ENCODE measurements at places on chromosomes 5 and 9.

DNA sequence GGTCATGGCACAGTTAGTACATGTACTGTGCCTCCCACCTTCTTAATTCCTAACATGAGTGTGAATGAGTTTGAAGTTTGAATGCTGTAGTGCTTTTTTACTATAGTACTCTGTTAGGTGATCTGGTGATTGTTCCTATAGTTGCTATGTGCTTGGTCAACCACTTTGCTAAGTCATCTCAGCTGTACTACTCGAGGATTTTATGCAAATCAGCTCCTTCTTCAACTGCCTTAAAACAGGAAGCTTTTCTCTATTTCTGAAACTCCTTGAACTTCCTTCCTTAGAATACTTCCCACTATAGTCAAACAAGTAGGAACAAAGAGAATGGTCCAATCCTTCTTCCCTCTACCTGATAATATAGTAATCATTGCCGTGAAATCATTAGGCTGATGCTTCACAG is 219.6 kb downstream of the CTNND2 start:
- no peak for DNase-seq

GRCh38 chr9:69943148-69943806 is 100.4 kb upstream of the MAMDC2 start:
- no peak for DNase-seq

DNA sequence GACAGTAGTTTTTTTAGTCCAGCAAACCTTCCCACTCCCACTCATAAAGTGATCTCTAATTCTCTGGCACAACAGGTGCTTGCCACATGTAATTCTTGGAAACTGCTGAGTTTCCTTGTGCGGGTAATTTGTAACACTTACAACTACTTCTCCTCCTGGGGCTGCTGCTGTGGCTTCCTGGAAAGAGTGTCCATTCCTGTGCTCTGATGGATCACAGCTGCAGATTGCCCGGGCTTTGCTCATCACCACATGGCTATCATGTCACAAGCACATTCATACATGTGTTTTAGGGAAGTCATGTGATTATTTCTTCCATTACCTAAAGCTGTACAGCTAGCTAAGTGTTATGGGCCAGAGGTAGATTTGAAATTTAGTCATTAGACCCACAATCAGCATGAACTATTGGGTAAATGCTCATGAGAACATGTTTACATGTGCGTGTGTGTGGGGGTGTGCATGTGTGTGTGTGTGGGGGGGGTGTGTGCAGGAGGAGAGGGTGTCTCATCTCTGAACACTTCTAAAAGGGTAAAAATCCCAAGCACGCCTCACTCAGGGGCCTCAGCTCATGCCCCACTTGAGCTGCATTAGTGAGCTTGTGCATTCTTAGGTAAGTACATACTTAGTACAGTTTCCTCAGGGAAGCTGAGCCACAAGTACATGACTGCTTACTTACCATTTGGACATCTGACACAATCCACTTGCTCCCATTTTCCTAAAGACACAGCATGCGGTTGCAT is 118.1 kb upstream of the CCDC112 start:
- no peak for DNase-seq

- DNase-seq: no peak
Observed at GRCh38 chr9:75993434-75993833, 103.0 kb downstream of the PCSK5 start.

- DNase-seq: no peak
Observed at GRCh38 chr9:17130725-17131124, 4.1 kb upstream of the CNTLN start.

DNA sequence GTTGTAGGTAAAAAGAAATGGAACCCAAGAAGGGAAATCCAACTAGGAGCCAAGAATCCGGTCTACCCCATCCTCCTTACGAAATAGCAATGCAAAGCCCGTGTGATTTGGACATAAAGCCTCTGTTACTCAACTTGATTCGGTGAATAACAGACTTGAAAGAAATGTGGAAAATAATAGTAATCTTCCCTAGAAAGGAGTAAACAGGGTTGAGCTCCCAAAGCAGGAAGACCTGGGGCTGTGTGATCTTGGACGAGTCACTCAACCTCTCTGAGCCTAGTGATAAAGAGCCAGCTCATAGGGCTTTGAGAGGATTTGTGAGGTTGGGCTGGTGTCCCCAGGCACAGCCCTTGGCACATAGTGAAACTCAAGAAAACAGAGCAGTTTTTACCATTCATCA is 42.7 kb upstream of the IL17B start:
- no peak for DNase-seq

GRCh38 chr5:68435611-68436010 is 220.1 kb downstream of the PIK3R1 start:
- DNase-seq: no peak

DNA sequence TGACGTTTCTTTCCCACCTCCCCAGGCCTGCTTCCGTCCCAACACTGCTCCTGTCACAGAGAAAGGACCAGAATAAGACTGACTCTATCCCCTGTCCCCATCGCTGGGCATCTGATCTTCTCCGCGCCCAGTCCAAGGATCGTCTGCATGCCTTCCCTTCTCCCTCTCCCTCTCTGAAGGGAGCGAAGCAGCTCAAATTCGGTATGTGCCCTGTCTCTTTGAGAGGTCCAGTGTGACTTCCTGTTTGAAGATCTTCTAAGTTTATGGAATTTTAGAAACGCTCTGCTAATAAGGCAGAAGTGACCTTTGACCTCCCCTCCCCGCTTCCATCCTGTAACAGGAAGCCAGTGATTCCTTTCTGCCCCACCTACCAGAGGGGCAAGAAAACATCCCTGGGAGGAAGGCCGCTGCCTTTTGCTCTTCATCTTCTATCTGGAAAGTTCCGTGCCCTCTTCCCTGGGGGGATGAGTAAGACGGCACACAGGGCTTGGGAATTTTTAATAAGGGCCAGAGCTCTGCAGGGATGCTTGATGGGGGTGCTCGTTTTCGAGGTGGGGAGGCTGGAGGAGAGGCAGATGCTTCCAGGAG is 40.7 kb upstream of the RNU6ATAC start:
- DNase-seq: no peak

GRCh38 chr9:15149450-15149849 is 157.6 kb downstream of the TTC39B start:
- no peak for DNase-seq

- DNase-seq: no peak
Observed at GRCh38 chr9:8708728-8709127, 909.1 kb upstream of the DMAC1 start.

DNA sequence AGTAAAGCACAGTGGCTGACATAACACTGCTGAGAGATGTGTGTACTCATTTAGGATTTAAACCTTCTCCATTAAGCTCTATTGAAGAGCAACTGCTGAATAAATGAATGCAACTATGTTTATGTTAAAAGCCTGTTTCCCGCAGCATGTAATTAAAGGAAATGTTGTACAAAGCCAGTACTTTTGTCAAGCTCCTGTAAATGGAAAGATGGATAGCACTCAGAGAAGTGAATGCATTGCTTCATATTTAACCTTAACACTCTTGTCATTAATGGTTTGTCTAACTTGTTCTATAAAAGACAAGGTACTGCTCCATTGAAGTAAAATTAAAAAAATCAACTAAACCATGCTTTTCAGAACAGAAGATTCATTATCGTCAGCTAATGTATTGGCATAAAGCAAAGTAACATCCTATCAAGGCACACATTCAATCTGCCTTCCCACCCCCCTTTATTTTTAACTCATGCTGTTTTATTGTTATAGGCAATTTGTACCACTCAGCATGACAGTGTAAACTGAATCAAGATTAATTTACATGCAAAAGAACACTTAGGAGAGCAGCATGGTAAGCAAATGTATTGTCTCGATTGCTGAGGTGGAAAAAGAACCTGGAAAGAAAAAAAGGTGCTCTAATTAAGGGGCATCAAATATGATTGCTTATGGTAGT is 240.9 kb upstream of the TBCA start:
- DNase-seq: no peak

GRCh38 chr5:74321326-74321725 is 319.2 kb downstream of the ENC1 start:
- DNase-seq: no peak

- DNase-seq: no peak
Observed at GRCh38 chr5:139131465-139131864, 66.7 kb downstream of the SIL1 start.

- no peak for DNase-seq
Observed at GRCh38 chr9:78830301-78830700, 533.4 kb downstream of the PSAT1 start.

GRCh38 chr5:125343015-125343414 is 596.6 kb upstream of the ZNF608 start:
- no peak for DNase-seq

- no peak for DNase-seq
Observed at GRCh38 chr9:118618084-118618483, 751.2 kb downstream of the BRINP1 start.

DNA sequence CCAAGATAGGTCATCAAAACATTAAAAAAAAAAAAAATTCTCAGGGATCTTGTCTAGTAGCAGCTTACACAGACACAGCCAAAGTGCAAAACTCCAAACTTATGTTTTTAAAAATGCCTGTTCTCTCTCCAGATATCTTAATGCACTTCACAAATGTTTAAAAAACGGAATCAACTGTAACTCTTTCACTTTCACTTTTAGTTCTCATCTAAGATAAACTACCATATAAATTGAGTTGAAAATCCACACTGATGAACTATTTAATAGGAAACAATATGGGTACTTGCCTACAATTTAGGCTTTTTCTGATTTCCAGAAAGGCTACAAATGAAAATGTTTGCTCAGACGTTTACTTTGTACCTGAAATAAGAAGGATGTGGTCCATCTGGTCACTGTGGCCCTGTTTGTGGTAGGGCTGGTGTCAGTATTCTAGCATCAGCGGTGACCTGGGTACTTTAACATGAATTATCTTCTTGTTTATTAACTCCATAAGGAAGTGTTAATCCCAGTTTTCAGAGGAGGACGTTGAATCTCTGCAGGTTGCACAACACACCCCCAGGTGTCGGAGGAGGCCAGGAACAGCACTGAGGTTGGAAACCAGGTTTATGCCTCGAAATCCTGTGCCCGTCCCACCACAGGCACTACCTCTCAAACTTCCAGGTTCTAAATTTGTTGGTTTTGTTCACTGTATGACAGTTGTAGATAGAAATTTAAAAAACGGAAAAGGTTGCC is 13.3 kb upstream of the LPCAT1 start:
- DNase-seq: no peak

DNA sequence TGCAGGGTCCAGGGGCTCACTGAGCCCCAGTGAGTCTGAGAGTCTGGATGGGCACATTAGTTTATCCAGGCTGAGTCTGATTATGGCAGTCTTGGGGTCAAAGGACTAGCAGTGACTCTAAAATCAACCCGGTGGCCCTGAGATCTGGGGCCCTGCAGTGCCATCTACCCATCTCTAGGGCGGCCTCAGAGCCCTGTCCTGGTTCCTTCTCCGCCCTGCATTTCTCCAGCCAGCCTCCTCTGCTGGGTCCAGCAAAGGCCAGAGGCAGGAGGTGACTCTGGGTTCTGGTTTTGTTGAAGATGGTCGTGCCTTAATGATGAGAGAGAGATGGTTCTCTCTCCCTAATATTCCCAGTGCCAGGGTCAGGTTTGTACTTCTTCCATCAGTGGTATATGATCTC is 15.0 kb downstream of the DCANP1 start:
- DNase-seq: no peak

GRCh38 chr5:154644745-154645411 is 110.3 kb upstream of the LARP1 start:
- no peak for DNase-seq

- no peak for DNase-seq
Observed at GRCh38 chr5:148974642-148975327, 88.1 kb downstream of the SH3TC2 start.
